ENCODE measurements at places on chromosomes 5 and 9.

GRCh38 chr5:10286862-10287227 lies 20.9 kb downstream of the CMBL start:
- no peak for DNase-seq

GRCh38 chr5:177967221-177967887 lies 28.7 kb downstream of the PROP1 start:
- no peak for DNase-seq

- no peak for DNase-seq
Measured at GRCh38 chr5:32627219-32627870, 42.0 kb downstream of the SUB1 start.

DNA sequence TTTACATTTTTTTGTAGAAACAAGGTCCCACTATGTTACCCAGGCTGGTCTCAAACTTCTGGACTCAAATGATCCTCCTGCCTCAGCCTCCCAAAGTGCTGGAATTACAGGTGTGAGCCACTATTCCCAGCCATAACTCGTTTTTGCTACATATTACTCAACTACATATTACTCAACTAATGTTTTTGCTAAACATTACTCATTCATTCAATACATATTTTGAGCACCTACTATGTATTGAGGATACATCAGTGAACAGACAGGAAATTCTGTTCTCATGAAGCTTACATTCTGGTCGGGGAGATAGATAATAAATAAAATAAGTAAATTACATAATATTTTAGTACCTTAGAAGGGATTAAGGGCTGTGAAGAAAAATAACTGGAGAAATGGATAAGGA lies 34.9 kb upstream of the STOM start:
- no peak for DNase-seq

- no peak for DNase-seq
Measured at GRCh38 chr5:107470295-107470582, 200.5 kb downstream of the EFNA5 start.

- DNase-seq, result no peak
Measured at GRCh38 chr5:42840269-42840668, 28.6 kb upstream of the SELENOP start.

DNA sequence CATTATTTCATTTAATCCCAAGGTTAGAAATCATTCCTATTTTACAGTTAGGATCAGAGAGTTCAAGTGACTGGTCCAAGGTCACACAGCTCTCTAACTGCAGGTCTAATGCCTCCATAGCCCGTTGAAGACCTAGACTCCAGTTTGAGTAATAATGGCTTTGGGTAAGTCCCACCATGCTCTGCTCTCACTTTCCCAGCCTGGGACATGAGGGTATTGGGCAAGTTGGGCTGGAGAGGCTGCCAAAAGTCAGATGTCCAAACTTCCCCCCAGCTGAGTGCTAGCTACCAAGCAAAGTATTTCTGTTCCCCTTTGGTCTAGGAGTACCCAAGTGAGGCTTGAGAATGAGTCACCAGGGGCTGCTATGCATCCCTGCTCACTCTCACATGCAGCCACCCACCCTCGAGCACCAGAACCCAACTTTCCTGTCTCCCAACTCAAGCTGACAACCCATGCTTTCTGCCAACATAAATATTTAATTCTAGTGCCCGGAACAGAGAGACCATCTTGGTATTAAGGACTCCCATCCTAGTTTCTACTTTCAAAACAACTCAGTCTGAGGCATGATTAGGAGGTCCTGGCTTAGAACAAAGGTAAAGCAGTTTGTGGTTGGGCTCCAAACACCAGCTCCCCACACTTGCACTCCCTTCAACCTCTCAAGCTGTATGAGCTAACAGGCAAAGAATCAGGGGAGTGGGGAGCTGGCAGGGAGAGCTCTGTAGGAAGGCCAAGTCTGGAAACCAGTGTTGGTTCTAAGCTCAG lies 236.5 kb upstream of the TRIM32 start:
- DNase-seq, result no peak

- DNase-seq, result peak; percentile 64
Measured at GRCh38 chr9:70421272-70422180, 7.1 kb upstream of the KLF9 start.

DNA sequence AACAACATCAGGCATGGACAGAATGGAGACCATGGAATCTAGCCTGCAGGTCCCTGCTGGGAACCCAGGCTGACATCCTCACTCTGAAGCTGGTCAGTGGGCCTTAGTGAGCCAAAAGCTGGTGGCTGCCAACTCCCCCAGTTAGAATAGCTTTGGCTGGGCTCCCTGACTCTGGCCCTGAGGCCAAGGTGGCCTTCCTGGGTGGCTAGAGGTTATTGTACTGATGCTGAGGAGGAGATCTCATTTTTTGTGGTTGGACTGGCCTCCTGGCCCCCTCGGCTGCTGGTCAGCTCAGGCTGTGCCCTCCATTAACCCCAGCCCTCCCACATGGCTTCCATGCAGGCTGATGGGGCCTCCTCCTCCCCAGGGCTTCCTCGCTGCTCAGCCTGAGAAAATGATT lies 101.2 kb upstream of the PANK3 start:
- DNase-seq, result no peak

GRCh38 chr5:177963966-177964365 lies 32.1 kb downstream of the PROP1 start:
- no peak for DNase-seq

- DNase-seq, result no peak
Measured at GRCh38 chr5:107593009-107593408, 77.7 kb downstream of the EFNA5 start.

DNA sequence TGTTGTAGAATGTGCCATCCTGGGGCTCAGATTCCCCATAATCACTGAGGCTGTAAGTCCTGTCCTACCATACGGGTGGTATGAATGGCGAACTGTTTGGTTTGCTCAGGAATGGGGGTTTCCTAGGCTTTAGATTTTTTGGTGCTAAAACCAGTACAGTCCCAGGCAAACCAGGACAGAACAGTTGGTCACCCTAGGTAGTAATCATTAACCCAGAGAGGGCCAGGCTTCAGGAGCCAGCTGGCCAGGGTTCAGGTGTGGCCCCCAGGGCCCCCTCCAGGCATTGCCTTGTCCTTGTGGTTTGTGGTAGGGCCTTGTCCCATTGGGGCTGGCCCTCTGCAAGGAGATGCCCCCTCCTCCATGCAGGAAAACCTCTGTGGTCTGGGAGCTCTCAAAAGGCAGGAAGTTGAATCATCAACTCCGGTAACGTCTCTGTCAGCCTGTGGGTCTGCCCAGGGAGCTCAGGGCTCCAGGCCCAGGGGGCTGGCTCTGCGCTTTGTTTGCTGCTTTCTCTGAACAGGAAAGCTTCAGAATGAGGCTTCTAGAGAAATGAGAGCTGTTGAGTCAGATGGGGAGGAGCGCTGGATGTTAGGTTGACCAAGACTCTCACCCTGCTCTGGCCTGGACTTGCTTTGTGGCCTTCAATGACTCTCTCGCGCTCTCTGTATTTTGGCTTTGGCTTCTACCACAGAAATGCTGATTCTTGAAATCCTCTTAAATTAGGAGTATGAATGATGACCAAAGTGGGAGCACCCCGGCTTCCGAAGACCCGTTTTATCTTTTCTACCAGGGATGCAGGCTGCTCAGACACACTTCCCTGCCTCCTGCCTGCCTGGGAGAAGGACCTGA lies 22.2 kb upstream of the JADE2 start:
- DNase-seq, result no peak

DNA sequence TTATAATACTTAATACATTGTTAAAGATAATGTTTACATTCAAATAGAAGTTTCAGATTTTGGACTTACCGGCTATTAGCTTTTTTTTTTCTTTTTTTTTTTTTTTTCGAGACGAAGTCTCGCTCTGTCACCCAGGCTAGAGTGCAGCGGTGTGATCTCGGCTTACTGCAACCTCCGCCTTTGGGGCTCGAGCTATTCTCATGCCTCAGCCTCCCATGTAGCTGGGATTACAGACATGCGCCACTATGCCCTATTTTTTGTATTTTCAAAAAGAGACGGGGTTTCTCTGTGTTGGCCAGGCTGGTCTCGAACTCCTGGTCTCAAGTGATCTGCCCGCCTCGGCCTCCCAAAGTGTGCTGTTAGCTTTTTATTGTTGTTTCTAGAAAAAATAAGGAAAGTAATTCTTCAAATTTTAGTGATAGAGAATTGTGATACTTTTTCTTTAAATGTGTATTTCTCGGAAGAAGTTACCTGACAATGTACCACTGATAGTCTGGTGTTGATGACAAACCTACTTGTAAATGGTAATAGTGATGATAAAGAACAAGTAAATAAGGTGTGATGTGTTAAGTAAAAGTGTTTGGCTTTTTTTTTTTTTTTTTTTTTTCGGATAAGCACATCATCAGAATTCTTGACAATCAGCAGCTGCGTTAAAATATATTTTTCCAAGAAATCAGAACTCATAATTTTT lies 2.7 kb downstream of the CDC42SE2 start:
- no peak for DNase-seq

DNA sequence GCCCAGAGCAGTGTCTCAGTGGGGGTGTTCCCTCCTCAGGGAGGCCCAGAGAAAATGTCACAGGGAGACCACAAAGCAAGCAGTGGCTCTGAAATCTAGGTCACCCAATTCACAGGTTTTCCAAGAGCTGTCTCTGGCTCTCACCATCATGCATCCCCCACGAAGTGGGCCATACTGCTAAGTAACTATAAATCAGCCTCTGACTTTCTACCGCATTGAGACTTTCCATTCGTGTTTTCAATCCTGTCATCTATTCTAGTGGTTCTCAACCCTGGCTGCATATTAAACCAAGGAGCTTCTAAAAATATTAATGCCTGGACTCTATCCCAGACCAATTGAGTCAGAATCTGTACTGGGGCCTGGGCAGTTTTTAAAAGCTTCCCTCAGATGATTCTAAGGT lies 2.0 kb upstream of the C1QTNF3 start:
- no peak for DNase-seq

- no peak for DNase-seq
Measured at GRCh38 chr5:68698025-68698940, 395.5 kb upstream of the SLC30A5 start.

Measured in NCI-H1092 treated with DMSO at 0.1 percent for 48 hours (cell line).